ENCODE measurements at places on chromosomes 7 and 10.

DNA sequence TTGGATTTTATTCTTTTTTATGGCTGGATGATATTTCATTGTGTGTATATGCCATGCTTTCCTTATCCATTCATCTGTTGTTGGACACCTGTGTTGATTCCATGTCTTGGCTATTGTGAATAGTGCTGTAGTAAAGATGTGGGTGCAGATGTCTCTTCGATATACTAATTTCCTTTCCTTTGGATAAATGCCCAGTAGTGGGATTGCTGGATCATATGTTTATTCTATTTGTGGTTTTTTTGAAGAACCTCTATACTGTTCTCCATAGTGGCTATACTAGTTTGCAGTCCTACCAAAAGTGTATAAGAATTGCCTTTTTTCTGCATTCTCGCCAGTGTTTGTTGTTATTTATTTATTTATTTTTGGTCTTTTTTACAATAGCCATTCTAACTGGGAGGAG lies 159.8 kb downstream of the WNT2 start:
- DNase-seq, result no peak

- DNase-seq, result no peak
Observed at GRCh38 chr10:34549001-34549400, 266.1 kb downstream of the PARD3 start.

- no peak for DNase-seq
Observed at GRCh38 chr10:9635691-9636090, 1382.0 kb upstream of the CELF2 start.

DNA sequence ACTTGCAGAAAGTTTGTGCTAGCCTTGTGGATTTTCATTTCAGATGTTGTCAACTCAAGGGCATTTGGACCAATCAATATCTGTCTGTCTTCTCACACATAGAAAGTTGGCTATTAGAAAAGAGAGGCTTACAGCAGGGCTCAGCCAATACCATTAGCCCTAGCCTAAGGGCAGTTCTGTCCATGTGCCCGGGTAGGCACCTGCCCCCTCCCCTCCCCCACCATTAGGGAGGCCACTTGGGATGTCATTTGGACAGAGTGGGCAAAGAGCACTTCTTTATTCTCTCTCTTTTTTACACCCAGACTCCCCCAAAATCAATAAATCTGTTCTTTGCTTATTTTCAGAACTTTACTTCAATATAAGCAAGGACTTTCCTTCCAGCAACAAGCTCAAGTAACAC lies 188.5 kb upstream of the MKI67 start:
- peak; percentile 15 for DNase-seq

DNA sequence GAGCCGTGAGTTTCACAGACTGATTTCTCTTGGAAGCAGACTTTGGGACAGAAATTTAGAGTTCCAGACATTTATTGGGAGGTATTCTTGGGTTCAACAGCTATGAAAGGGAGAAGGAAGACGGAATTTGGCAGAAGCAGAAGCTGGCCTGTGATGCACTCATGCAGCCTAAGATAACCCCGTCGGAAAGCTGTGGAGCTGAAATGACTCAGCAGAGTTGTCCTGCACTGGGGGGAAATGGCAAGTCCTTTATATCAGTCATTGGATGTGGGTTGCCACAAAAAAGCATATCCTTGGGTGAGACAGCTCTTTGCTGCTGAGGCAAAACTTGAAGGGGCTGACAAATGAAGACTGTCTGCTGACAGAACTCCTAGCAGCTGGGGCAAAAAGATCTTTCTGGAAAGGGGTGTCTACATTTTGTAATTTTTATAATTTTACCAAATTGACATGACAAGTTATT lies 11.5 kb upstream of the MICU1 start:
- peak; percentile 70 for DNase-seq

DNA sequence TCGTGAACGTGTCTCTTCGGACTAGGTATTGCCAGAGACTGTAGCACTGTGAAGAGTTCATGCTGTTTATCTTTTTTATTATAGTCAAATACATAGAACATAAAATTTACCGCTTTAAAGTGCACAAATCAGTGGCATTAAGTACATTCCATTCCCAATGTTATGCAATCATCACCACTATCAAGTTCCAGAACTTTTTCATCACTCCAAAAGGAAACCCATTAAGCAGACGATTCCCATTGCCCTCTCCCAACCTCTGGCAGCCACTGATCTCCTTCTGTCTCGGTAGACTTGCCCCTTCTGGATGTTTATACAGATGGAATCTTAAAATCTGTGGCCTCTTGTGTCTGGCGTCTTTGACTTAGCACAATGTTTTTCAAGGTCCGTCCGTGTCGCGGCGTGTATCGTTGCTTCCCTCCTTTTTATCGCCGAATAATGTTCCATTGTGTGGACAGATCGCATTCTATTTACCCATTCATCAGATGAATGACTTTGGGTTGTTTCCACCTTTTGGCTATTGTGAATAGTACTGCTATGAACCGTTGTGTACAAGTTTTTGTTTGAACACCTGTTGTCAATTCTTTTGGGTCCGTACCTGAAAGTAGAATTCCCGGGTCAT lies 2.7 kb downstream of the PROSER2 start:
- DNase-seq, result no peak

GRCh38 chr10:29849126-29849833 lies 210.1 kb downstream of the JCAD start:
- DNase-seq, result no peak

GRCh38 chr7:111010798-111011197 lies 80.1 kb upstream of the LRRN3 start:
- no peak for DNase-seq

Data from ascending aorta (tissue), 2 donors.